ENCODE measurements at places on chromosomes 6 and 20. TPM values are rescaled to one million over a fixed set of nuclear protein-coding genes. Genes with fewer than 3 reads are reported as not detected.

DNA sequence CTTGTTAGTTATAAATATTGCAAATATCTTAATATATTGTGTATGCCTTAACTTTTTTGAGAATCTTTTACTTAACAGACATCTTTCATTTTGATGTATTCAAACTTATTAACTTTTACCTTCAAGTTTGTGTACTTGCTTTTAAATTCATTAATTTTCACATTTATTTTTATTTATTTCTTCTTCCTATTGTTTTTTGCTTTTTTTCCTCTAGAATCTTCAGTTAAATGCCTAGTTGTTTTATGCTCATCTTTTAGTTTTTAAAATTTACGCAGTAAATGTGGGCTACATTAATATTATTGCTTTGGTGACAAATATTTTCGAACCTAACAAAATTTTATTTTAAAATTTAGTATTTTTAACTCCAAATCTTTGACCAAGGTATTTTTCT is 89.0 kb downstream of the TNFAIP3 start:
- DNase-seq: no peak

DNA sequence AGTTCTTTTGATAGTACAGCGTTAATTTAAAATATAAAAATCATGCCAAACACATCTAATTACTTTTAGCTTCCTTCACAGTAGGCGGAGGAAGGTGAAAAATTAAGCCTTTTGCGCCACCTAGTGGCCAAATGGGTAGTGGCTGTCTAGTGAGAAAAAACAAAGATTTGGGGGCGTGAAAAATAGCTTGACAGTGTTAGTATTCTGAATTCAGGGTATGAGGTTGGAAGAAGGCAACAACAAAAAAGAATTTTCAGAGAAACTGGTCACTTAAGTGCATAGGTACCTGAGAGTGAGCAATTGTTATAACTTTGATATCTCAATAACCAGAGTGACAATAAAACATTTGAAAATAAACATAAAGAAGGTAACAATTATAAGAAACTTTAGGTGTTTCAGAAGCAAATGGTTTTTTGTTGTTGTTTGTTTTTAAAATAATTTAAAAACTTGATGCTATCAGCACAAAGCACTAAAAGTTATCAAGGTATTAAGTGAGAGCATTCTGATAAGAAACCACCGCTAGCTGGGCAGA is 14.3 kb downstream of the PSMB9 start:
- peak; percentile 82 for DNase-seq

DNA sequence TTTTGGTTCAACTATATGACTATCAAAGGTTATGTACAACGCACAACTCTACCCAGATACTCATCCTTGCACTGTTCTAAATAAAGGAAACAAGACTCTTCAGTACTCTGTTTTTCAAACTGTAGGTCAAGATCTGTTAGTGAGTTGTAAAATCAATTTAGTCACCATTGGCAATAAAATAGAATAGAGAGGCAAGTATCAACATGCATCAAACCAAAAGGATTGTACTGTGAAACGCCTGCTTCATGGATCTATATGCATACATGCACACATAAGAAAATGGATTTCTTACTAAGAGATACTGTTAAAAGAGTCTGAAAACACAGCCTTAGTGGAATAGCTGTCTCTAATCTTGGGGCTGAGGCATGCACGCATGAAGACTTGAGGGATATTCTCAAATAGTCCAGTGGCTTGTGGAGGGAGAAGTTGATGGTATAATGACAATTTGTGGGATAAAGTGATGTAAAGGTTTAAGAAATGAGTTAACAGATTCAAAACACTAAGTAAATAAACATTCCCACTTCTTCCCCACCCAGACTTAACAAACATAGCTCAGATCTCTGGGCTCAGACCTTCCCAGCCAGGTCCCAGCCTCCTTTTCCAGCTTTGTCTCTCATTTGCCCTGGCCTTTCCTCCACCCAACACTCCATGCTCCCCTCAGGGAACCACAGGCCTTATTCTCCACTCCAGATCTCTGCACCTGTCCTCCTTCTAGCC is 10.7 kb upstream of the LZTS3 start:
- no peak for DNase-seq

DNA sequence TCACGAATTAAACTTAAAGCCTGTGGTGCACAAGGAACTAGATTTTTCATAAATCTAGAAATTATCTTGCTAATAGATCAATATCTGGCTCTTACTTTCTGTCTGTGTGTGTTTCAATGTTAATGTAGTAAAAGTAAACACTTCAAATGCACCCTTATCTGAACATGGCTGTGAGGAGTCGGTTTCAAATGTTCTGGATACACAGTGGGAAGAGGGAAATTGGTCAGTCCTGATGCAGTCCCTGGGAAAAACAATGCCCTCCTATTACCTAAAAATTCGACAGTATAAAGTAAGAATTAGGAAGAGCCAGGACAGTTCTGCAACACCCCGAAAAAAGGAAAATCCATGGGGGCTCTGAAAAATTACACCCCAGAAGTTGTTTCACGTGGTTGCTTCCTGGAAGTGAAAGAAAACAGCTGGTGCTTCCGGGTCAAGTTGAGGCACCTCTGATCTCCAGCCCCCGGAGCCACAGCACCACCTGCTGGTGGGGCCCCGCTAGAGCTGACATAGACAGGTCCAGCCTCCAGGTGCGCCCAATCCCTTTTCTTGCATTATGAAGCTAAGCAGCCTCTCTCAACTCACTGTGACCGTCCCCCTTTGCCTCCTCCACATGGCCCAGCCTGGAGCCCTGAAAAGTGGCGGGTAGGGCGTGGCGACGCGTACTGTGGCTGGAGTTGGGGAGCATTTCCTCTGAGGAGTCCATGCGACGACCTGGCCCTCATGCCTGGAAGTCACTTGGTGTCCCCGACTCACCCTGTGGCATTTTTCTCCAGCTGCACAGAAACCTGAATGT is 8.3 kb downstream of the SEMG2 start:
- DNase-seq: no peak

GRCh38 chr6:75102301-75102700 is 103.6 kb downstream of the COL12A1 start:
- no peak for DNase-seq

DNA sequence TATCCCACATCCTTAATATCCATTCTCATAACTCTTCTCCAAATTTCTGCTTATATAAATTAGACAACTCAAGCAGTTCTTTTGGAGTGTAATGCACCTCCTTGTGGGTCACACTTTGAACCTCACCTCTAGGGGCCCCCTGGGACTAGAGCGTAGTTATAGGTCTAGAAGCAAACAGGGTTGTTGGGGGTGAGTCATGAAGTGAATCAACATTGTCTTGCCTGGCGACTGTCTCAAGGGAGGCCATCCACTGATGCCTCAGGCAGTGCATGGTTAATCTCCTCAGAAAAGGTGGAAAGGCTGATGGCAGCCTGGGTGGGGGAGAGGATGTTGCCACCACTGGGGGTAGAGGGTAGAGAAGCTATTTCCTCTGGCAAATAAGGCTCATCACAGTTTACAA is 129.1 kb downstream of the TNFRSF21 start:
- DNase-seq: no peak

GRCh38 chr6:8462694-8463093 is 27.3 kb upstream of the SLC35B3 start:
- DNase-seq: no peak

DNA sequence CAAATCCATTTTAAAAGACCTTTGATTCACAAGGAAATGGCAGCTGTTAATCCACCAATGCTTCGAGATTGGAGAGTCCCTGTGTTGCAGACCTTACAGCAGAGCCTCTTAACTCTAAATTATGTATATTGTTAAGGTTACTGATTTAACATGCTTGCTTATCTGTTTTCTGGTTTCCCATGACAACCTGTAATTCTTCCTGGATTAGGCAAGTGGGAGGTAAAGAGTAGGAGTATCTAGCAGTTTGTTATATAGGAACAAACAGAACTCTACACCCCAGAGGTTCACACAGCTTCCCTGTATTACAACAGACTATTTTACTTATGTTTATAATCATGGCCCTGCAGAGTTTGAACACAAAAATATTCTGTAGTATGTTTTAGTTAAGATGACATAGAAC is 39.5 kb downstream of the NKX2-4 start:
- DNase-seq: no peak

GRCh38 chr20:1430004-1430451 is 36.6 kb downstream of the NSFL1C start:
- DNase-seq: no peak

GRCh38 chr6:156970595-156971112 is 193.5 kb downstream of the ARID1B start:
- DNase-seq: no peak

GRCh38 chr6:163572612-163573011 is 158.1 kb downstream of the QKI start:
- DNase-seq: no peak

GRCh38 chr6:158669145-158670035 is 19.5 kb downstream of the SYTL3 start:
- DNase-seq: no peak

GRCh38 chr20:46879386-46879785 is 15.3 kb upstream of the EYA2 start:
- no peak for DNase-seq

DNA sequence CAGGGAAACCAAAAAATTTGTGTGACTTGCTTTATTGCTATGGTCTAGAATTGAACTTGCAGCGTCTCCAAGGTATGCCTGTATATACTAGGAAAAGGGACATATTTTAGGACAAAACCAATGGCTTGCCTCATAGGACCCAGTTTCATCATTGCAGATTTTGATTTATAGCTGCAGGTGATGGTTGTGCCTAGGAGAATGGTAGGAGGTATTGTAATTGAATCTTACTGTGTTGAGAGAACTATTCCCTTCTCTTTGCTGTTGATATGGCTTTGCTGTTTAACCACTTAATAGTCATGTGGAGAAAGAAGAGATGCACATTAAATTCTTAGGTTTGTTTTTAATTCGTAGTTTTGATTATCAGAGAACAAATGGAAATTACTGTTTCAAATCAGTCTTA is 16.4 kb downstream of the DSTN start:
- DNase-seq: no peak

GRCh38 chr20:32495217-32495565 is 89.9 kb downstream of the NOL4L start:
- DNase-seq: no peak

GRCh38 chr6:155523821-155524651 is 68.4 kb upstream of the NOX3 start:
- DNase-seq: no peak

GRCh38 chr6:88298066-88298845 is 132.1 kb upstream of the CNR1 start:
- DNase-seq: no peak

- DNase-seq: no peak
Measured at GRCh38 chr20:36677422-36677771, 31.4 kb upstream of the SLA2 start.

- no peak for DNase-seq
Measured at GRCh38 chr6:41901882-41902519, 6.8 kb upstream of the USP49 start.

GRCh38 chr20:34978092-34978744 is 22.6 kb downstream of the MYH7B start:
- no peak for DNase-seq

GRCh38 chr6:74901576-74901975 is 304.3 kb downstream of the COL12A1 start:
- no peak for DNase-seq

DNA sequence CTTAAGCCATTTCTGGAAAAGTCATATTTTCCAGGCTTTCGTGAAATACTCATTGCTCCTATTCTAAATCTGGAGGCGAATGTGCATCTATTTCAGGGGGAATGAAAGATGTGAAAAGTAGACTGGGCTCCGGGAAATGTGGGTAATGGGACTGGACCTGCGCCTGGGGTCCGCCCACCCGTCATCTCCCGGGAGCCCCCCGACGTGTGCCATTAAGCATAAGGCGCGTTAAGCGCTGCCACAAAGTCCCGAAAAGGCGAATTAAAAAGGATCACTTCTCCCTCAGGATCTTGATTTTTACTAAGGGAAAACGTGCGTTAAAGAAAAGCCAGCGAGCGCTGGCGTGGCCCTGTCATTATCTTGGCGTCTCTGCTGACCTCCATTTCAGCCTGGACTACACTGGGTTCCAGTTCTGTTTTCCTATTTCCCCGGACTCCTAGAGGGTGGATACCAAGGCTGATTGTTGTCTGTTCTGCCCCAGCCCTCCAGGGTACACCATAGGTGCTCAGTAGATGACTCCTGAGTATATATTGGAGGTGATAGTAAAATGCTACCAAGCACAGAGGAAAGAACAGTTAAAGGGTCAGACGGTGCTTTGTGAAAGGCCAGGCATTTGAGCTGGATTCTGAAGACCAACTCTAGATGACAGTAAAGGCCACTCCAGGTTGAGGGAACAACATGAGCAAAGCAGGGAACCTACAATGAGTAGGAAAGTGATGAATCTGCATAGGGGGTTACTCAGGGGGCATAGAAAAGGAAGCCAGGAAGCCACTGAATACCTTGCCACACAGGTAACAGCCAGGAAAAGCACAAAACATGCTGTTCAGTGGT is 89.2 kb upstream of the ARID1B start:
- no peak for DNase-seq

GRCh38 chr6:29760328-29760727 is 37.1 kb downstream of the HLA-F start:
- DNase-seq: no peak

GRCh38 chr20:2108987-2109386 is 7.4 kb downstream of the STK35 start:
- DNase-seq: no peak

GRCh38 chr20:21559305-21559704 is 45.4 kb upstream of the NKX2-2 start:
- DNase-seq: no peak

DNA sequence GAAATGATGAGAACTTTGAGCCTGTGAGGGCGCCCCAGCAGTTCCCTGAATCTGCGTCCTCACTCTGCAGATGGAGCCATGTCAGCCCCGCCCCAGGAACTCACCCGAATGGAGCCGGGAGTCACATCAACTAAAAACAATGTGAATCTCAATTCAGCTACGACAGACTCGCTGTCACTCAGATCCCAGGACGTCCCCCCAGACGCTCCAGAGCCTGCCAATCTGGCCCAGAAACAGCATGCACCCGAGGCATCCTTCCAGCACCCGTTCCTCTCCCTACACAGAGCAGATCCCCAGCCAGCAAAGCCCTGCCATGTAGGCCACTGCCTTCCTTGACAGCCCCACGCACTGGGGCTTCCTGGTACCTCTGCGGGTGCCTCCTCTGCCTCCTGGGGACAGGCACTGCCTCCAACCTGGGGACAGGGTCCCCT is 248.0 kb downstream of the TTLL2 start:
- DNase-seq: no peak

GRCh38 chr20:24452498-24453127 is 16.8 kb upstream of the SYNDIG1 start:
- DNase-seq: no peak

NKX2-2 gene
- not detected for total RNA-seq

FNDC1 gene
- not detected for total RNA-seq

GSTA2 gene
- not detected for total RNA-seq

ZBTB12 gene
- total RNA-seq: 4.1 TPM

HLA-DQB1 gene
- 15.1 TPM for total RNA-seq

LAMA4 gene
- not detected for total RNA-seq

CPXM1 gene
- 1.1 TPM for total RNA-seq

TINAG gene
- total RNA-seq: not detected

SASH1 gene
- 0.24 TPM for total RNA-seq

GPX5 gene
- total RNA-seq: not detected

PDYN gene
- total RNA-seq: not detected

PRKN gene
- 8.7 TPM for total RNA-seq

TGM3 gene
- not detected for total RNA-seq

HCRTR2 gene
- total RNA-seq: not detected

CDH26 gene
- 0.58 TPM for total RNA-seq

CD40 gene
- total RNA-seq: 10.0 TPM

PI3 gene
- total RNA-seq: not detected
